ENCODE measurements at places on chromosomes 13 and 19.

DNA sequence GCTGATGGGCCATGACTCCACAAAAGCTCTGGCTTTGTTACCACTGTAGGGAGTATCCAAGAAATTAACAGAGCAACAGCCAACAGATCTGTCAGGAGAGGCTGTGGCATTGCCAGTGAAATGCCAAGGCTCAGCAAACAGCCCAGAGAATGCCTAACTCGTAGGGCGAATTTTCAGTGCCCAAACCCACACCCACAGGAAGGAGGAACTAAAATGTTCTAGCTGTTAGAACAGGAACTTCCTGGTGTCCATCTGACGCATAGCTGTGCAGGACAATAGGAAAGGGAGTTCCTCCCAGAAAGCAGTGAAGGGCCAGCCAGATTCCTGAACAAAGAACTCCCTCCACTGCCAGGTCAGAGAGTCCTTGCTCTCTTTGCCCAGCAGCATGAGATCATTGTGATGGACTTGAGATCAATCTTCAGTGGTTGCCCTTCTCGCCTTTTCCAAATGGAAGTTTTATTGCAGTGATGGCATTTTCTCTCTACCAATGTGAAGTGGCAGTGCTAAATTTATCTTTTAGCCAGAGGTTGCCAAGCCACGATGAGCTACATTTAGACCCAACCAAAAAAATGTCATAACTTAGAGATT, 224.2 kb upstream of the STARD13 start:
- no peak for DNase-seq

DNA sequence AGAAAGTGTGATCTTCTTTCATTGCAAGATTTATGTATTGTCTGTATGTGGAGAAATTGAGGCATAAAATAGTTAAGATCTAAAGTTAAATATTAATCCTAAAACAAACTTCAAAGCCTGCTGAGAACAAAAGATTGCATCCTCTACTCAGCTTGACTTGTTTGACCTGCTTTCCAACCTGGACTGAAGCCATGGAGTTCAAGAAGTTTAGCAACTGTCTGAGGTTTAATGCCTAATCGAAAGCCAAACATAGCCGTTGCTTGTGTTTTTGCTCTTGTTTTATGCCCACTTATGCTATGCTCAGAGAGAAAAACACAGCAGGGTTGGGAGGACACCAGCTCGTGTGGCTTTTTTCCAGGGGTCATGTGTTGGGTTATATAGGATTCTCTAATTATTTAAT, 135.6 kb downstream of the NUFIP1 start:
- no peak for DNase-seq

GRCh38 chr13:114324334-114324733, 10.0 kb downstream of the CHAMP1 start:
- DNase-seq: no peak

- DNase-seq: no peak
Observed at GRCh38 chr13:20669162-20669561, 34.3 kb upstream of the IL17D start.

DNA sequence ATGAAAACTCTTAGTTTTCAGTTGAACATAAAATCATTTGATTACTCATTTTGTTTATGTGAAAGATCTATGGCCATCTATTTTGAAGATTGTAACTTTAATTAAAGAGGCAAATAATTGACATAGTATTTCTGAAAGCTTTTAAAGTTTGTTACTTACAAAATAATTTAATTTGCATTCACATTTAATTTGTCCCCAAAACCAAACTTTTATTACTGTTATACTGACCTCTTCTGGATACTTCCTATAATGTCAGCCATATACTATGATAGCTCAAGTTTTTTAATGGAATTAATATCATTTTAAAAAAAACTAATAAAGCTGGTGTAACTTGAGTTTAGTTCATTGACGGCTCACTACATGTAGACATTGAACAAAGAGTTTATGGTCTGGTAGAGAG, 4.9 kb upstream of the SGCG start:
- DNase-seq: peak; percentile 11

- peak; percentile 81 for DNase-seq
Observed at GRCh38 chr13:59494560-59494970, 669.2 kb downstream of the DIAPH3 start.

- DNase-seq: no peak
Observed at GRCh38 chr13:64423467-64423866, 2806.7 kb downstream of the PCDH9 start.

GRCh38 chr19:58387338-58388174, 487 bp downstream of the RPS5 start:
- no peak for DNase-seq

- no peak for DNase-seq
Observed at GRCh38 chr13:65912516-65912915, 1317.6 kb downstream of the PCDH9 start.

DNA sequence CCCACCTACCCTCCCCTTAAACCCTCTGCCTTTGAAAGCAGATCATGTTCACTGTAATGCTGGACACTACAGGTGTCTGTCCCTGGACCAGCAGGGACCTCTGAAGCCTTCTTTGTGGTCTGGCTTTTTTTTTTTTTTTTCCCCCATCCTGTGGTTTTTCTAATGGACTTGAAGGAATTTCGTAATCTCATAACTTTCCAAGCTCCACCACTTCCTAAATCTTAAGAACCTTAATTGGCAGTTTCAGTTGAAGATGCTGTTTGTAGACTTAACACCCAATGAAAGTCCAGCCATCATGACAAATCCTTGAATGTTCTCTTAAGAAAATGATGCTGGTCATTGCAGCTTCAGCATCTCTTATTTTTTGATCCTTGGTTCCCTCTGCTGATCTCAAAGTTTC, 45.0 kb upstream of the LRCH1 start:
- DNase-seq: no peak

- DNase-seq: no peak
Observed at GRCh38 chr13:28548872-28549271, 53.9 kb upstream of the FLT1 start.

DNA sequence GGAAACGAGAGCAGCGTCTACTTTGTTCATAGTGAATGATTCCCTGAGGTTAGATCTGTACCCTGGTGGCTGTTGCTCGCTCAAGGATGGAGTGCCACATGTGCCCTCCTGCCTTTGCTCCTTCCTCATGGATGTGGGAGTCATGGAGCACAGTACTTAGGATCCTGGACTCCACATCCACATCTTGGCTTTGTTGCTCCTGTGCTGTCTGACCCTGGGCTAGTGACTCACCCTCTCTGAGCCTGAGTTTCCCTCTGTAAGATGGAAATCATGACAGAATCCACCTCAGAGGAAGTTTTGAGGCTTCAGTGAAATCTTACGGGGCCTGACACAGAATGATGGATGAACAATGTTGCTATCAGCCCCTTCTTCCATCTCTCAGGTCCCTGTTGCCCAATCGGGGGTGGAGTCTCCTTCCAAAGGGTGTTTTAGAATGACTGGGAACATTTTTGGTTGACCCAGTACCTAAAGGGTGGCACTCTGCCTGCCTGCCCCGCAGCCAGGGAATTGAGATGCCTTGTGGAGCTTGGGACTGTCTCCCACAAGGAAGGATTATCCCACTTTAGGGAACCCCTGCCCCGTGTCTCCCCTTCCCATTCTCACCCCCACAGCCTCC, 9.8 kb upstream of the TIMM50 start:
- peak; percentile 12 for DNase-seq

DNA sequence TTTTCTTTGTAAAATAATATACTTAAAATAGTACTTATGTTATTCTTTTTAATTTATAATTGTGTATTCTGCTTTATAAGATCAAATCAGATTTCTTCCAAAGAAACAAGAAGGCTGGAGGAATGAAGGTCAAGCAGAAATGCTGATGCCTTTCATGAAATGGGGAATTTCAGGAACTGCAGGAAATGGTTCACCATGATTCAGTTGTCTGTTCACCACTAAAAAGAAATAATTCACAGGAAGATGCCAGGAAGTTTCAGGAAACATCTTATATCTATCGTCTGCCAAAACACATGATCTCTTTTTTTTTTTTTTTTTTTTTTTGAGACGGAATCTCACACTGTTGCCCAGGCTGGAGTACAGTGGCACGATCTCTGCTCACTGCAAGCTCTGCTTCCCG, 15.7 kb upstream of the SCEL start:
- no peak for DNase-seq

All from IMR-90 (cell line).